ENCODE measurements at places on chromosomes 1 and 21.

DNA sequence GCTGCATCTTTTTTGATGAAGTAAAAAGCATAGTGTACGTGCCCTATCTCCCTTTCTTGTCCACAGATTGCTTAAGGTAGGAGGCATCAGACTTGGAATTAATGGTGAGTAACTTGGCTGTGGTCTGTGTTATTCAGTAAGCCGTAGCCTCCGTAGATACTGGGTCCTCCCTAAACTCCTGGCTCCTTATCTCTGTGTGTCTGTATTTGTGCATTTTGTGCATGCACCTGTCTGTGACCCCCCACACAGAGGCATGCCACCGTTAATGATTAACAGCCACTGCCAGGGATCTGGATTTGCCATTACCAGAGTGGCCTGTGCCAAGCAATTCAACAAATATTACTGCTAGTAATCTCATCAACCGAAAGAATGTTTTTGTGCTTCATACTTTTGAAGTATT lies 31.9 kb downstream of the MAP3K21 start:
- no peak overlapping the region for H3K4me3 ChIP-seq
- H3K36me3 ChIP-seq, result no peaks in the 10 kb centered on the region
- DNase-seq, result peak; percentile 43
- H3K27me3 ChIP-seq, result no peaks in the 10 kb centered on the region

DNA sequence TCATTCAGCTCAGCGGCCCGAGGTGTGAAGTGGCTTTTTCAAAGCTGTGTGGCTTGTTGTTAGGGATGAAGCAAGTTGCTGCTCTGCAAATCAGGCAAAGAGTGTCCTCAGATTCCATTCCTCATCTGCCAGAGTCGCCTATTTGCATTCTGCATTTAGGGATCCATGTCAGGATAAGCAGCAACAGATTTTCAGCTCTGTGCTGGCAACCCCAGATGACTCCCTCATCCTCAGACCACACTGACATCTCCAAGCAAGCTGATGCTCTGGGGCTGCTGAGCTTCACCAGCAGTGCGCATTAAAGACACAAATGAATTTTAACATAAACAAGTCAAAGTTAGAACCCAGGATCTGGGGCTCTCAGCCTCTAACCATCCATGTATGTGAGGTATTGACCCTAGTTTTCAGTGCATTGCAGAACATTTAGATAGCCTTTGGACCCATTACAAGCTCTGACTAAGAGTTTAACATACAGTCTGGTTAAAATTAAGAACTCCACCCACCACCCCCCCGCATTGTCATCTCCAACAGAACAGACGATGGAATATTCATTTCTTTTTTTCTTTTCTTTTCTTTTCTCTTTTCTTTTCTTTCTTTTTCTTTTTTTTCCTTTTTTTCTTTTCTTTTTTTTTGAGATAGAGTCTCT lies 10.9 kb downstream of the CFAP107 start:
- DNase-seq, result no peak
- no peaks in the 10 kb centered on the region for H3K4me1 ChIP-seq
- no peak overlapping the region for H3K27ac ChIP-seq
- H3K27me3 ChIP-seq, result peaks cover 3% of the 10 kb centered on the region
- H3K4me3 ChIP-seq, result no peak overlapping the region

- no peak overlapping the region for H3K27ac ChIP-seq
- H3K4me3 ChIP-seq, result no peak overlapping the region
- H3K36me3 ChIP-seq, result no peaks in the 10 kb centered on the region
- no peaks in the 10 kb centered on the region for H3K27me3 ChIP-seq
- no peak for DNase-seq
- peaks cover 9% of the 10 kb centered on the region for H3K4me1 ChIP-seq
Measured at GRCh38 chr21:31623664-31624063, 35.8 kb upstream of the SOD1 start.

GRCh38 chr1:228512781-228513198 lies 25.6 kb downstream of the RNF187 start:
- H3K4me3 ChIP-seq, result no peak overlapping the region
- H3K4me1 ChIP-seq, result no peaks in the 10 kb centered on the region
- H3K27me3 ChIP-seq, result no peaks in the 10 kb centered on the region
- no peak overlapping the region for H3K27ac ChIP-seq
- DNase-seq, result peak; percentile 51
- no peaks in the 10 kb centered on the region for H3K36me3 ChIP-seq

- no peaks in the 10 kb centered on the region for H3K36me3 ChIP-seq
- no peak for DNase-seq
- no peaks in the 10 kb centered on the region for H3K4me1 ChIP-seq
- H3K4me3 ChIP-seq, result no peak overlapping the region
Measured at GRCh38 chr1:188462837-188463236, 1634.1 kb downstream of the PLA2G4A start.

DNA sequence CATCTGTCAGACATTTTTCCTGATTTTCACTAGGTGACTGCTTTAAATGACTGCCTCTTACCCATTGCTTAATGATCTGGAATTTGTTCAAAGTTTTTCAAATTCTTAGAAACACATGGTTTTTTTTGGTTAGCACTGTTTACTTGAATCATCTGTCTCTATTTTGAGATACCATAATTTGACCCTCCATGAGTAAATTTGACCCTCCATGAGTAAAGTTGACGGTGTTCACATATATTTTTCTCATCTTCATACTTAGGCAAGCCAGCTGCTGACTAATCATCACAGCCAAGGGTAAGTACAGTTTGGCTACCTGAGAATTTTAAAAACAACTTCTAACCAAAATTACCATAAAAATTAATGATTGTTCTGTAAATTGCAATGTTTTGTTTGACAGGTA lies 586.5 kb downstream of the PTBP2 start:
- DNase-seq, result no peak
- no peak overlapping the region for H3K27ac ChIP-seq
- H3K4me3 ChIP-seq, result no peak overlapping the region

DNA sequence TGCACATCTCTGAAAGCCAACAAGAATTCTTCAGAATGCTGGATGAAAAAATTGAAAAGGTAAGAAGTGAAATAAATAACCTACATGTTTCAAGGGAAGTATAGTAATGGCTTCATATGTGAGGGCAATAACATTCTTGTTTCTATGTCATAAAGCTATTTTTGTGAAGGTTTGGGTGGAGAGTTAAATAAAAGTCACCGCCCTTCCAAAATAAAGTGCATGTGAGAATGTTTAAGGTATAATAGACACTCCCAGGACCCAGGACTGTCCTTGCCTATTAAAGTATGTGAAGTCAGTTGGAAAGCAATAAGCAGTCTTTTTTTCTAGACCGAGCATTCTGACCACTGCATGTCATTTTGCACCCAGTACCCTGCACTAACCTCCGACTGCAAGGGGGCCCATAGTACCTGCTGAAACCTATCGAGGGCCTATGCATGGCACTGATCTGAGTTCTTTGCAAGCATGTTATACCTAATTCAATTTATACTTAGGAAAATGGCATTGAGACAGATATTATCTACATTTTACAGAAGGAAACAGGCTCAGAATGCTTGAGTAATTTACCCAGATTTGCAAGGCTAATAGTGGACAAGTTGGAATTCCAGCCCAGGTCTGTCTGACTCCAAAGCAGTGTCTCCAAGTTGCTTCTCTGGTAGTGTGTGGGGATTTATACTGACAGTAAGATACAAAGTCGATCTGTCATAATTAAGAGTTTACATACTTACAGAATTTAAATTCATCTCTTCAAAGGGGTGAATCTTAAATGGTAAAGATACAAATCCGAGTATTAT lies 156.1 kb downstream of the EDEM3 start:
- DNase-seq, result no peak
- H3K27ac ChIP-seq, result no peak overlapping the region
- H3K4me1 ChIP-seq, result no peaks in the 10 kb centered on the region
- H3K36me3 ChIP-seq, result no peaks in the 10 kb centered on the region
- H3K4me3 ChIP-seq, result no peak overlapping the region

DNA sequence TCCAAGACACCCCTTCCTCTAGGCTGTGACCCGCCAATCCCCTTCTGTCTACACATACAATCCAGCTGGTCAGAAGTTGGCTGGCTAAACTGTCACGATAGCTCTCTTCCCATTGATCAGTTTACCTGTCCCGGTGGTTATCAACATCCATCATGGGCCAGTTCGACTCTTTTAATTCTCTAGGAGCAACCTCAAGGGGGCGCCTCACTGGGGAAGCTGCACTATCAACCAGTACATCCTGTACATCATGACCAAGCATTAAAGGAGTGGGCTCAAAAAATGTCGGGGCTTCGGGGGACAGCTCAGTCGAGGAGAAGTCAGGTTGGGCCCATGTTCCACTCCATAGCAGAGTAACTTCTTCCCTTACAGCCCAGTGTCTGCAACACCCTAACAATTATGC lies 53.2 kb upstream of the B3GALNT2 start:
- no peaks in the 10 kb centered on the region for H3K36me3 ChIP-seq
- no peaks in the 10 kb centered on the region for H3K27me3 ChIP-seq
- no peaks in the 10 kb centered on the region for H3K4me1 ChIP-seq
- no peak overlapping the region for H3K27ac ChIP-seq
- H3K4me3 ChIP-seq, result no peak overlapping the region

GRCh38 chr1:201376464-201377374 lies 761 bp downstream of the TNNT2 start:
- no peak overlapping the region for H3K4me3 ChIP-seq
- H3K27ac ChIP-seq, result no peak overlapping the region
- no peaks in the 10 kb centered on the region for H3K4me1 ChIP-seq
- H3K36me3 ChIP-seq, result no peaks in the 10 kb centered on the region
- DNase-seq, result no peak
- peaks cover 4% of the 10 kb centered on the region for H3K27me3 ChIP-seq

DNA sequence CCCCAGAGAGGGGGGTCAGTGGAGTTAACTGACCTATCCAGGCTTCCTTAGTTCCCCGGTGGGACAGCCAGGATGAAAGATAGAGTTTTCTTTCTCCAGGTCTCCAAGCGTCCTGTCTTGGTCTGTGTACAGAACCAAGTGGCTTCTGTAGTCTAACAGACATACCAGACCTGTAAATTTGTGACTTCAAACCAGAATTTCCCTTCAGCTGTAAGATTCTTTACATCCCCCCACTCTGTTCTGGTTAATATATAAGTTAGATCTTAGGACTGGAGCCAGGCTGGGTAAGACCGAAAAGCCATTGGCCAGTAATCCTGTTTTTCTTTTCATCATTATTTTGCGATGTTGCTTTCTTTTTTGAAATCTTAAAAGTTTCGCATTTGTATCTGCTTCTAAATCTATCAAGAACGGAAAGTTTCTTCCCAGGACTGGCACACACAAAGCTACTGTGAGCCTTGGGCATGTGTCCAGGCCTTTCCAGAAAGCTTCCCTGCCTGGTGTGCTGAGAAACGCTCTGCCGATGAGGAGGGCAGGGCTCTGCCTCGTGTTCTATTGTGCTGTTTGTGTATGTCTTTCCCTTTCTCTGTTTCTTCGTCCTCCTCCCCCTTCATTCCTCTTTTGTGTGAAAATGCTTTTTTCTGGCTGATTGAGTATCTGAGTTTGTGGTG lies 72.3 kb downstream of the RGL1 start:
- H3K27ac ChIP-seq, result peak overlapping the region; percentile 32
- H3K27me3 ChIP-seq, result no peaks in the 10 kb centered on the region
- no peaks in the 10 kb centered on the region for H3K36me3 ChIP-seq
- no peaks in the 10 kb centered on the region for H3K4me1 ChIP-seq

DNA sequence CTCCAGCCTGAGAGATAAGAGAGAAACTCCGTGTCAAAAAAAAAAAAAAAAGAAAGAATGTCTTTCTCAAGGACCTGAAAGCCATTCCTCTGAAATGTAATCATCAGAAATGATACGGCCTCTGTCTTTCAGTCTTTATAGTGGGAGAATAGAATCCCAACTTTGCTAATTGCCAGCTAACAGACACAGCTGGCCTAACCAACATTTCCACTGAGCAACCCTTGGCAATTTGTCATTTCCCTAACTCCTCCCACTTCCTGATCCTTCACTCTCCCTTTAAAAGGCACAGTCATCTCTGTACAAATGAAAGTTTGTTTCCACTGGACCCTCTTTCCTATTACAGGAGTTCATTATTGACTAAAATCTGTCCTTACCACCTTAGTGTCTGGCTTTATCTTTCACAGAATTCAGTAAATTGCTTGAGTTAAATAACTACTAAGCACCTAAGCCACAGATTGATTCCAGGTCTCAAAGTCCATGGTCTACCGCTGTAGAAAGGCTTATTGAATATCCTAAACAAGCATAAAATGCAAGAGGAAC lies 4.3 kb upstream of the CBR1 start:
- peaks cover 36% of the 10 kb centered on the region for H3K4me1 ChIP-seq
- DNase-seq, result no peak
- peak overlapping the region; percentile 26 for H3K4me3 ChIP-seq
- H3K27ac ChIP-seq, result peak overlapping the region; percentile 89

DNA sequence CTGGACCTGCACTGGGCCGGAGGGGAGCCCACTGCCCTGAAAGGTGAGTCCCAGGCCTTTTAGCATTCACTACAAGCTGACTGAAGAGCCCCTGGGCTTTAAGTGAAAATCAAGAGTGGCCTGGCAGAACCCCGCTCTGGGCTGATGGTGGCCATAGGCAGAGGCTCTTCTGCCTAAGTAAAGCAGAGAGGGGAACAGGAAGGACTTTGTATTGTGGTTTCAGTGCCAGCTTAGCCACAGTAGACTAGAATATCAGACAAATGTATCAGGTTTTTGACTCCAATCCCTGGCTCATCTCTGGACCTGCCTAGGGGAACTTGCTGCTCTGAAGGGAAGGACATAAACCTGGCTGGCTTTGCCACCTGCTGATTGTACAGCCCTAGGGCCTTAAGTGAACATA lies 10.2 kb upstream of the HENMT1 start:
- H3K4me1 ChIP-seq, result no peaks in the 10 kb centered on the region
- no peaks in the 10 kb centered on the region for H3K27me3 ChIP-seq
- no peak for DNase-seq
- no peak overlapping the region for H3K27ac ChIP-seq
- no peaks in the 10 kb centered on the region for H3K36me3 ChIP-seq
- no peak overlapping the region for H3K4me3 ChIP-seq
